ENCODE measurements at places on chromosomes 2 and 18. TPM values are rescaled to one million over a fixed set of nuclear protein-coding genes. Genes with fewer than 3 reads are reported as not detected.

GCKR gene
- not detected for total RNA-seq

IFT172 gene
- 8.8 TPM for total RNA-seq

DCTN1 gene
- 109 TPM for total RNA-seq

WNT10A gene
- 20.6 TPM for total RNA-seq

SLC5A7 gene
- total RNA-seq: not detected
